ENCODE measurements at places on chromosomes 2 and 18.
A peak's percentile ranks its signal among the peaks of the same experiment; 100 is the strongest.

DNA sequence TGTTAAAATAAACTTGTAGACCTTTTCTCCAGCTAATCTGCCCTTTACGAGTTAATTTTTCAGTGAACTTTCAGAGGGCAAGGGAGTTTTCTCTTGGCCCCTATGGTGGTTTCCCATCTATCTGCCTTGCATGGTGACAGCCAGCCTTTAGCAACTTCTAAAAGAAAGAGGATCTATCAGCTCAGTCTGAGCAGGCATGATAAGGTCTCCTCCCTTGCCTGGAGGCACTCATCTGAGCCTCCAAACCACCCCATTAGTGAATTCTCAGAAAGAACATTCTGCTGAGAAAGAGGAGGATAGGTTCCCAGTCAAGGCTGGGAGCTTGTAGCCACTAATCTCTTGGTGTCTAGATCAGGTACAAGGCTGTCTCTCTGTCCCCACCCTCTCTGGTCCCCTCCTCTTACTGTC, 10.7 kb upstream of the GYPC start:
- DNase-seq, result no peak

DNA sequence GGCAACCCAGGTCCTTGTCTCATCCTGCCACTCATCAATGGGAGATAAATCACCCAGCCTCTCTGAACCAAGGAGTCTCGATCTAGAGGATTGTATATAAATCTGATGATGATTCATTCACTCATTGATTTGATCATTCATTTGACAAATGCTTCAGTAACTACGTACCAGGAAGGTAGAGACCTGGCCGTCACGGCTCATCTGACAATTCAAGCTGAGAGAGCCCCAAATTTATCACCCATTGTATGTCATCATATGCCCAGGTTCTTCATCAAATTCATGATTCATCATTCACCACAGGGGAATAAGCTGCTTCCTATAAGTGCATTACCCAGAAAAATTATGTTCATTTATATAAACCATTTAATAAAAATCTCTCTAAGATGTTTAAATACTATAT, 116.9 kb downstream of the FAM161A start:
- DNase-seq, result no peak

DNA sequence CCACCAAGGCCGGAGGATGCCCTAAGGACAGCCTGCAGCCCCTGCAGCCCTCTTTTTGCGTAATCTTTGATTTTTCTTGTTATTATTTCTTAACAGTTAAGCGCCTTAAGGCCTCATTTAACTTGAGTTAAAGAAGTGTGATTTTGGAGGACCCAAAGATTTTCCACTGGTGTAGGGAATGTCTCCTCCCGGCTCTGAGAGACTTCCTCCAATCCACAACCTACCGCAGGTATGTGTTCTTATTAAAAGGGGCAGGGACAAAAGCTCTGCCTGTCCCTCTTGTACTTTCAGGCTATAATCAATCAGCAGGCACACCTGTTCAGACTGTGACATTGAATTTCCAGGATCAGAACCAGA, 285.1 kb downstream of the PRKCE start:
- no peak for DNase-seq

GRCh38 chr2:108323619-108324018, 34.9 kb downstream of the SULT1C2 start:
- no peak for DNase-seq

DNA sequence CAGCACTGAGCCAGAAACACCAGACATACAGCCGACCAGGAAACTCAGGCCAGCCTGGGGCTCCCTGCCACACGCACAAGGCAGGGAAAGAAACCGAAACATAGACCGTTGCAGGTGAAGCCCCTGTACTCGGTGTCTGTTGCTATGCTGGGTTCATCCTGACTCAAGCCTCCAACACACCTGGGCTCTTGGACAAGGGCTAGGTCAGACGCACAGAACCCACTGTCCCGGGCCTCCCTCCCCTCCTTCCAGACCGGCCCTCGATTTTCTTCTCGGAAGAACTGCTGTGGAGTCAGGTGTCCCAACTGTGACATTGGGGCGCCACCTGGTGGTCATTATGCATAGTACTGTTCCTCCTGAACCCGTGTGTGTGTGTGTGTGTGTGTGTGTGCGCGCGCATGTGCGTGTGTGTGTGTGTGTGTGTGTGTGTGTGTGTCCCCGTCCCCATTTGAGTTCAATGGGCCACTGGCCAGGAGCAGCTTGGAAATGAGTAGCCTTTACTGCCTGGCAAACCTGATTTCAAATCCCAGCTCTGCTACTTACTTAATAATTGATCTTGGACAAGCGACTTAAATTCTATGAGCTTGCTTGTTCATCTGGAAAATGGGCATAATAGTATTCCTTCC, 55.4 kb upstream of the GLI2 start:
- peak; percentile 70 for DNase-seq

DNA sequence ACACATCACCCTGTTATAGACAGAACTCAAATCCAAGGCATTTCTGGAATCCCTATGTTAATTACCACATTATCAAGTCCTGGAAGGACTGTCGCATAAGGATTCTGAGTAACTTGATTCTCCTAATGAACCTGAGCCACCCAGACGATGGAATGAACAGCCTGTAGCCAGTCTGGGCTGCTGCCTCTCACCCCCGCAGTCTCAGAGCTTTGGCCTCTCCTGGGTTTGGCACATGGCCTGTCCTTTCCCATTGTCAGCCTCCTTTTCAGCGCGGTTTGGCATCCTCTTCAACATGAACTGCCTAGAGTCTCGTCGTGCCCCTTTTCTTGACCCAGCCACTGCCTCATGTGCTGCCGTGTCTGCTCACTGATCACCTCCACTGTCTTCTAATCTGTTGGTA, 147.6 kb downstream of the SLC8A1 start:
- DNase-seq, result no peak

GRCh38 chr2:65818873-65819451, 386.6 kb upstream of the SPRED2 start:
- no peak for DNase-seq

- DNase-seq, result no peak
These were observed 1094.7 kb upstream of the KLHL29 start for GRCh38 chr2:22290302-22290701.

DNA sequence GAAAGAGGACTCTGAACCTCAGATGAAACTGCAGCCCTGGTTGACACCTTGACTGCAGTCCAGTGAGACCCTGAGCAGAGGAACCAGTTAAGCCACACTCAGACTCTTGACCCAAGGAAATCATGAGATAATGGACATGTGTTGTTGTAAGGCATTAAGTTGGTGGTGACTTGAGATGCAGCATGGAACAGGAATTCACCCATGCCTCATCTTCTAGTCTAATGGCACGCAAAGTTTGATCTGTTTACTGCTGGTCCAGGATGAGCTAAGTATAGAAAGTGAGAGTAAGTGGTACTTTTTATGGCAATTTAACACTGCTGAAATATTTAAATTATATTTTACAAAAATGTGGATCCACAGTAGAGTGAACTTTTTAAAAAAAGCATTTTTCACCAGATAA, 51.3 kb upstream of the LTBP1 start:
- no peak for DNase-seq

DNA sequence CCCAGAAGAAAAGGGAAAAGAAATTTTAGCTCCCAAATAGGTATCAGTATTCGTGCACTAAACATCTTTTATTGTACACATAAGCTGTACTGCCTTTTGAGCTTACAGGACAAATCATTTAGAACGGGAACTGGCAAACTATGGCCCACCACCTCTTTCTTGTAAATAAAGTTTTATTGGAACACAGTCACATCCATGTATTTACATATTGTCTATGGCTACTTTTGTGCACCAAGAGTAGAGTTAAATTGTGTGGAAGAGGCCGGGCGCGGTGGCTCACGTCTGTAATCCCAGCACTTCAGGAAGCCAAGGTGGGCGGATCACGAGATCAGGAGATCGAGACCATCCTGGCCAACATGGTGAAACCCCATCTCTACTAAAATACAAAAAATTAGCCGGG, 5.7 kb downstream of the TM4SF20 start:
- DNase-seq, result no peak

- DNase-seq, result no peak
These were observed 3.5 kb downstream of the FEV start for GRCh38 chr2:218981390-218981880.

DNA sequence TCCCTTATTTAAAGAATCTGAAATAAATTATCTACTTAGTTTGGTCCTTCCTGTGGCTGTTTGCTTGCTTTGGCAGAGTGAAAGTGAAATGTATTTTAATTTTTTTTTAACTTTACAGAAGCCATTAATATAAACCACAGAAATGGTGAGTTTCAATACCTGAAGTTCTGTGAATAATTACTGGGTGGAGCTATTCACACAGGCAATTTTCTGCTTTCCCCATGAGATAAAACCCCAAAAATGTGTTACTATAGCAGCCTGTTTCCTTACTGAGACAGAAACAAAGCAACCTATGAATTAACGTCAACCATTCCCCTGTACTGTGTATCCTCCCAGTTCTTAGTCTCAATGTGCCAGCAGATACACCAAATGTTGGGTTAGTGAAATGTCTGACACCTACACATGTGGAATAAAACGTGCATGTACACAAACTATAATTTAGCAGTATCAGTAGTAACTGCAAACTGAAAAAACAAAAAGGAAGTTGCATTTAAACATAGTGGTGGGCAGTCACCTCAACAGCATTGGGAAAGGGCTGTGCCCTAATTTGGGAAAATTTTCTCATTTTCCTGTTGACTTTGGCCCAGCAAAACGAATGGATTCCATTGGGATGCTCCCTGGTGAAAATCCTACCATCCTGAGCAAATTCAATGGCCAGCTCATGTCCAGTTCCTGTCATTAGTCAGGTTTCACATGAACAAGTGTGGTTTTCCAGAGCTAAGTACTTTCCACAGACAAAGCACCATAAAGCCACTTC, 73.1 kb upstream of the RMDN2 start:
- no peak for DNase-seq

DNA sequence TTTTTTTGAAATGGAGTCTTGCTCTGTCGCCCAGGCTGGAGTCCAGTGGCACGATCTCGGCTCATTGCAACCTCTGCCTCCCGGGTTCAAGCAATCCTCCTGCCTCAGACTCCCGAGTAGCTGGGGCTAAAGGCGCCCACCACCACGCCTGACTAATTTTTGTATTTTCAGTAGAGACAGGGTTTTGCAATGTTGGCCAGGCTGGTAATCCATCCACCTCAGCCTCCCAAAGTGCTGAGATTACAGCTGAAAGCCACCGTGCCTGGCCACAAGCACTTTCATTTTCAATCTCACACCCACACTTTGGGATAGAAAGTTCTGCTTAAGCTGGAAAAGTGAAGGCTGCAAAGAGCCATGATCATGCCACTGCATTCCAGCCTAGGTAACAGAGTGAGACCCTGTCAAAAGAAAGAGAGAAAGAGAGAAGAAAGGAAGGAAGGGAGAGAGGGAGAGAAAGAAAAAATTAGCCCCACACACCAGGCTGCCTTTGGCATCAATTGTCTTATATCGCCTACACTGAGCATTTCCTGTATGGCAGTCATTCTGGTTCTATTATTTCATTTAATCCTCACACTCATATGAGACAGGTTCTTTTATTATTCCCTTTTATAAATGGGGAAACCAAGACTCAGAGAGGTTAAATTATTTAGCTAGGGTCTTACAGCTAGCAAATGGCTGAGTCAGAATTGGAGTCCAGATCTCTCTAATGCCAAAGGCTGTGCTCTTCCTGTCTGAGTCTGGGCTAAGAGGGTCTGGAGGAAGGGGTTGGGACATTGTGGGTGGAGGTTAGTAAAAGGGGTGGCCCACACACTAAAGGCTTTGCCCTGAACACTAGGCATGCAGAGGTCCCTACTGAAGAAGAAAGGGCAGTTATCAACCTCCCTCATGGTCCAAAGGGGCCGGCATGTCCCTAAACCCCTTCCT, 37.9 kb upstream of the PKDCC start:
- no peak for DNase-seq

DNA sequence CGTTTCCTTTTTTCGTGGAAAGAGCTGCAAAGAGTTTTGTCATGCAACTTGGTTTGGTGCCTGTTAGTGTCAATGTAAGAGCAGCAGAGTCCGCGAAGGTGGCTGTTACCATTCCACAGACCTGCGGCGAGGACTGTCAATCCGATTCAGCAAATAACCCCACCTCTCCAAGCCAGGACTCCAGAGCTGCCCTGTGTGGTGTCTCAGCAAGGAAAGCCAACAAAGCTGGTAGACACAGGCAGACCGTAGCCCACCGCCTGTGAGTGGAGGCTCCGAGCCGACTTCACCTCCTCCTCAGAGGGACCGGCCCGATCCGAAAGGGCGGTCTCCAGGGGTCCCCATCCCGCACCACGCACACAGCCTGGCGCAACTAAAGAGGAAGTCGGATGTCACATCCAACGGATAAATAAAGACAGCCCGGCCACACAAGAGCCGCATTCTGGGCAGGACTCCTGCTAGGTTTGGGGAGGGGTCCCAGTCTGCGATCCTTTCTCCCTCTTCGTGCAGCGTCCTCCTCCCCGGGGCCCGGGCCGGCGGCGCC, 819 bp downstream of the ANKRD44 start:
- no peak for DNase-seq

GRCh38 chr2:70873541-70873940, 37.9 kb upstream of the CD207 start:
- no peak for DNase-seq

GRCh38 chr2:217657252-217657651, 345.5 kb downstream of the TNS1 start:
- DNase-seq, result no peak

- no peak for DNase-seq
These were observed 4.8 kb downstream of the CTDSP1 start for GRCh38 chr2:218404351-218405085.

- DNase-seq, result no peak
These were observed 236.5 kb downstream of the BCL2 start for GRCh38 chr18:63083020-63083531.

GRCh38 chr2:176461098-176461808, 192.0 kb downstream of the MTX2 start:
- DNase-seq, result no peak

DNA sequence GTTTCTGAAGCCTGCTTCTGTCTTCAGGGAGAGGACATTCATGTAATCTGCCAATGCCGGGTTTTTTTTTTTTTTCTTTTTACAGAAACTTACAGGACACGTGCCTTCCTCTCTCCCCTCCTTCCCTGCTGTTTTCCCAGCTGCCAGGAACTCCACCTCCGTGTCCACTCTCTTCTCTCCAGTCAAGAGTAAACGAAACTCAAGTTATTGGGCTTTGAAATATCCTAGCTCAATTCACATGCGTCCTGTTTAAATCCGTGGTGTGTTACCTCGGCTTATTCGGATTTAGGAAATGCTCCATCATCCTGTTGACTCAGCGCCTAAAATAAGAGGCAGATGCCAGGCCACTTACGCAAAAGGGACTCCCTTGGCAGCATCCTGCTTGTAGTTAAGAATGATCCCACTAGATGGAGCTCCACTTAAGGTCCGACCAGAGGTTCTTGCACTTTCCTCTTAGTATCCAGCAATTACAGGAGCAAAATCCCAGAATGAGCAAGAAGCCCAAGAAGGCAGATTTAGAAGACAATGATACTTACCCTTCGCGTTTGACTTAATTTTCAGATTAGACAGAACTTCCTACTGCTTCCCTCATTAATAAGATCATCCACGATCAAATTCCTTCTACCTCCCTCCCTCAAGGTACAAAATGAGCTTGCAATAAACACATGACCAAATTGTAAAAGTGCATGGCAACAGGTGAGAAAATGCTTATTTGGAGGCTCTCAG, 97.2 kb upstream of the ZCCHC2 start:
- peak; percentile 83 for DNase-seq

All from NCI-H1105 (cell line).